ENCODE measurements at places on chromosomes 11 and 22.

DNA sequence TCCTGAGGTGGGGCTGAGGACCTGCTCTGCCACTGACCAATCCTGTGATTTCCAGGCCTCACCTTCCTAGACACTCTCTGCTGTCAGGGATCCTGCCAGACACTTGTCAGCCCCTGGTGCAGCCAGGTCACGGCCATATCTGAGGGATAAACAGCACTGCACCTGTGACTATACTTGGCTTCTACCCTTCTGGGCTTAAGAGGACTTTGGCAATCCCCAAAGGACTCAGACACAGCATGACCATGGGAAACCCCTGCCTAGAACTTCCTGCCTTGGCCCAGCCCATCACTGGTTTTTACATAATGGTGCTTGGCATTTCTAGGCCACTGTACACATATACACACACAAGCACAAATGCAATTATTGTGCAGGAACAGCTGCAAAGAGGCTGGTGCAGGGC, 11.6 kb upstream of the OLFML1 start:
- DNase-seq = no peak

GRCh38 chr22:49359076-49359475, 468.6 kb downstream of the BRD1 start:
- no peak for DNase-seq

DNA sequence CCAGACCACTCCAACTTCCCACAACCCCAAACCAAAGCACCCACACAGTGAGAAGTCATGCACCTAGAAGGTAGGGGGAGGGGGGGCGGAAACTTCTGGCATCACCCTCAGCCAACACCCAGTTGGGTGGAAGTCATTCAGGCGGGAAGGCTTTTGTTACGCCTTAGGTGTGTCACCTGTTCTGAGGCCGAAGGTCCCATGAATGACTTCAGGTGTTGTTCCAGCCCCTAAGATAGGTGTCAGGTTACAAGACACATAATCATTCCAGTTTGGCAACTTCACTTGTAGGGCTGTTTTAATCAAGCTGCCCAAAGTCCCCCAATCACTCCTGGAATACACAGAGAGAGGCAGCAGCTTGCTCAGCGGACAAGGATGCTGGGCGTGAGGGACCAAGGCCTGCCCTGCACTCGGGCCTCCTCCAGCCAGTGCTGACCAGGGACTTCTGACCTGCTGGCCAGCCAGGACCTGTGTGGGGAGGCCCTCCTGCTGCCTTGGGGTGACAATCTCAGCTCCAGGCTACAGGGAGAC, at the start of gene TMPRSS4:
Gene TMPRSS4 (plus strand): TSS at position 325 of the 528 bp plus-strand sequence. CDS start 225 bp downstream, outside the sequence.
- DNase-seq = no peak

GRCh38 chr22:49424893-49425270, 402.8 kb downstream of the BRD1 start:
- no peak for DNase-seq

DNA sequence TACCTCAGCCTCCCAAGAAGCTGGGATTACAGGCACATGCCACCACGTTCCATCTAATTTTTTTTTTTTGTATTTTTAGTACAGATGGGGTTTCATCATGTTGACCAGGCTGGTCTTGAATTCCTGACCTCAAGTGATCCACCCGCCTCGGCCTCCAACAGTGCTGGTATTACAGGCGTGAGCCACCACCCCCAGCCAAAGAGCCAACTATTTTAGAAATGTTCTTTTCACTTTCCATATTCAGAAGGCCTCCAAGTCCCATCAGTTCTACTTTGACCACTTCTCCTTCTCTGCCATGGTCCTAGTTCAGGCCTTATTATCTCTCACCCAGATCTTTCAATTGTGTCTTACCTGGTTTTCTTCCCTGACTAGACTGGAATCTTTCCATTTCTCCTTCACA, 48.2 kb downstream of the CCDC83 start:
- no peak for DNase-seq

- peak; percentile 97 for DNase-seq
These were observed 55.3 kb upstream of the GCAT start for GRCh38 chr22:37752189-37753087.

DNA sequence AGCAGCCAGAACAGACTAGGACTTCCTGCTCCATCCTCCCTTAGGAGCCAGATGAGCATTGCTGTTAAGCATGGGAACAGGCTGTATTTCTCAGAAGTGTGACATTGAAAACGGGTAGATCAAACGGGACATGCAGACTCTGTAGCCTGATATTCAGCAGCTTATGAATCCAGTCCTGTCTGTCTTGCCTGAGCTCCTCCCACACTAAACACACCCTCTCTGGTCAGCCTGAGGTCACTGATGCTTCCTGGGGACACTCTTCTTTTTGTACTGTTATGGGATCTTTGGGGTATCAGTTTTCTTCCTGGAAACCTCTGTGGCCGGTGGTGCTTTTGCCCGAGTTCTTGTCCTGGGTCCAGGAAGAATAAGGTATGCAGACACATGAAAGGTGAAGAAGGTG, 35.8 kb downstream of the C11orf91 start:
- no peak for DNase-seq

GRCh38 chr22:49547751-49548239, 279.9 kb downstream of the BRD1 start:
- peak; percentile 64 for DNase-seq

- DNase-seq = no peak
These were observed 50.0 kb downstream of the RRAS2 start for GRCh38 chr11:14308897-14309387.

DNA sequence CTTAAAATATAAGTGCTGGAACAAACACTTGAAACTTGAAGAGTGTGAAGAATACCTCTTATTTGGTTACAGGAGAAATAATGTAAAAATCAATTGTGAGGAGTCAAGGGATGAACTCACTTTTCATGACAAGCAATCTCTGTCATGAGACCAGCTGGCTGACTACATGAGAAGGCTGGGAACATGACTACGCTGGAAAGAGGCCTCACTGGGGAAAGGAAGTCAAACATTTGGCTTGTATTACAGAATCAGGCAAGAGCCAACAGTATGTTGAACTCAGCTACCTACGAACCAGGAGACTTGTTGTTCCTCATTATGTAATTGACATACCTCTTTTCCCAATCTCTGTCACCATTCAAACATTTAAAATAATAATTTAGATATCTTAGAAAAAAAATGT, 14.4 kb downstream of the DCDC1 start:
- no peak for DNase-seq

GRCh38 chr11:13465909-13466371, 2.9 kb upstream of the BTBD10 start:
- no peak for DNase-seq

Data from posterior vena cava (tissue), 2 donors.